ENCODE measurements at places on chromosomes 6 and 20.

DNA sequence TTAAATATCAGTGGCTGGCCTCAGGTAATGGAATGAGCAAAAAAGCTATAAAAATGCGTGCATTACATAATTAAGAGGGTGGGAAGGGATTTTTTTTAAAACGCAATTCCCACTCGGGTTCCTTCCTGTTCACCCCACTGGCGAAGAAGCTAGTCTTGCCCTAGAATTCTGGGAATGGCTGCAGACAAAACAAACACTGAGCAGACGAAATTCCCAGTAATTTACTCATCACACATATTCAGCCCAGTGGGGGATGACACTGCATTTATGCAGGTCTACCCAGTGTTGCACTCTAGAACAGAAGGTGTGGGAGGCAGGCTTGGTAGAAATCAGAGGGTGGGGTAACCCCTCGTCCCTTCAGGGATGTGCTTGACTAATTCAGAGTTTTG is 2695.0 kb upstream of the DEFB115 start:
- no peak for DNase-seq

DNA sequence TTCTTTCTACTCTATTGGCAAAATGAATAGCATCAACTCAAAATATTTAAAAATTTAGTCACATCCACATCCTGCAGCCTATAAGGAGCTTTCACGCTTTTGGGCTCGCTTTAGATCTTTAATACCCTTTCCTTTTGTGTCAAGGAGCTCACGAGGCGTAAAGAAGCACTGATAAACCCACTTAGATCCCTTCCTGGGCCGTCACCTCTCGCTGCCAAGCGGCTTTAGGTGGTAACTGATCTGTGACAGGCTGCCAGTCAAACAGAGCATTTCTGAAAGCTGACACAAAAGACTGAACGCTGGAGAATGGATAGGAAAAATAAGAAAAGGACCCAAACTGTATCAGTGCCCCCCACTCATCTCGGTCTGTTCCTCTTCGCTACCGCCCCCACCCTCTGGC is 385.7 kb upstream of the MMS22L start:
- DNase-seq = peak; percentile 12

GRCh38 chr6:35583893-35584688 is 71.4 kb upstream of the TULP1 start:
- peak; percentile 44 for DNase-seq

DNA sequence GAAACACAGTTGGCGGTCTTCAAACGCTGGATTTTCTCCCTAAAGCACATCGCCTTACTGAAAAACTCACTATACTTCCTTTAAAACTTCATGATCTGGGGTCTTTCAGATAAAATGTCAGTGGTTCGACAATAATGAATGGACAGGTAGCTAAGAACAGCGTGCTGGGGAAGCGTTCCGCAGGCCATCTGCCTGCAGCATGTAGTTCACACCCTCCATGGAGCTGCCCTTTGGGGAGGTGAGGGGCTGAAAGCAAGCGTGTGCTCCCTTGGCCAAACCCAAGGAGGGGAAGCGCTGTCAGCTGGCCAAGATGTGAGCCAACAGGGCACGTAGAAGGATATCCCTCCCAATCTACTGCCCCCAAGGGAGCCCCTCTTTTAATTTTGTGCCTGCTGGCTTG is 20.8 kb downstream of the MYLK4 start:
- no peak for DNase-seq

DNA sequence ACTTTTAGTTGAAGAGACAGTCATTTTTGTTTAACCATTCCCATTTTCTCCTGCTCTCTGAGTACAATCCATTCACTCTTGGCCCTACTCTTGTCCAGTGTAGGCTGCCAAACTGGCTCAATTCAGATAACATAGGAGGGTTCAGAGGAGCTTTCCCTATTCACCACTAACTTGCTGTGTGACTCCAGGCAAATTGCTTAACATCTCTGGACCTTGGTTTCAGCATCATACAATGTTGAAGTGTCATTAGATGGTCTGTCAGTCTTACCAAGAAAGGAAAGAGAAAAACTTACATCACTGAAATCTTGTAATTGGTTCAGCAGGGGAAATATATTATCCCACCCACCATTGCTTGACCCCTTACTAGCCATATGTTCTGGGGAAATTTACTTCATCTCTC is 171.4 kb upstream of the MCHR2 start:
- no peak for DNase-seq

DNA sequence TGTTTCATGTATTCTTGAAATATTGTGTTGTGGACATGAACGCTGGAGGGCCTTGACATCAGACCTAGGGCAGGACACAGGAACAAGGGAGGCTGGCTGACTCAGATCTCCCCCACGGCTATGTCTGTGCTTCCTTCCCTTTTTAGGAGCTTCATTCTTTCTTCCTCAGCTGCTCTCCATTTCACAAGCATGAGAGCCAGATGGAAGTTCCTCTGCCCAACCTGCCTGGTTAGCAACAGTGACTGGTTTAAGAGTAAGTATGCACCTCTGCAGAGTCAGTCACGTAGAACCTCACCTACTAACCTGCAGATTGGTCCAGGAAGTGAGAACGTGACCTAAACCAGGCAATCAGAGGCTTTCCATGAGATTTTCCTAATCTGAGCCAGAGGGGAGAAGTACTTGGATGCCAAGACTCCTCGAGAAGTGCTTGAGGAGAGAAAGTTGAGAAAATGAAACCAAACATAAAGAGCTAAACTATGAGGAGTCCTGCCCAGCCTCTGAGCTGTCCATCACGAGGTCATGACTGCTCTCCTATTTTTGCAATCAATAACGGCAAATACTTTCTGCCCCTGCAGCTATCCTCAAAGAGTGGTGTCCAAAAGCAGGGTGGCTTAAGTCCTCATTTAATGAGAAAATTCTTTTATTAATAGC is 465.2 kb upstream of the CITED2 start:
- DNase-seq = no peak

DNA sequence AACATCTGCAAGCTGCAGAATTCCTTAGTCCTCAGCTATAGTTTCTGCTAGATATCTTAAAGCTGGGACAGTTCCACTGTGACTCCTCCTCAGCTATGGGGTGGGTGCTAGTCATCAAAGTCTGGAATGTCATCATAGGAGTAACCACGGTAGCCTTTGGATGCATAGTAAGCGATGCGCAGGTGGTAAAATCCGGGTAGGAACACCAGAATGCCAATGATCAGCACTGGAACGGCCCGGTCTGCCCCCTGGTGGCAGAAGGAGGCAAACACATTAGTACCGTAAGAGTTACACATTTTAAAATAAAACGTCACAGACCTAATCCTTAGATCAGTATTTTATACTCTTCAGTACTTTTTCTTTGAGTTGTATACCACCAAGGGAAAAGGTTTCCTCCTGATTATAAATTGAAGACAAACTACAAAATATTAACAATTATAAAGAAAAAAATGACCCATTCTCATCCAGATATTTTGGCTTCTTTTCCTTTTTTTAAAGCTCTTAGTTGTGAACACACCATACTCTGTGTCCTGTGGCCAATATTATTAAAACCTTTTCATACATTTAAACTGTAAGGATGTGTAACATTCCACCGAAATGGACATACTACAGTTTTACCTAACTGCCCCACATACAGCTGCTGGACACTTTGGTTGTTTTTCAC is 18.9 kb downstream of the PCNA start:
- peak; percentile 71 for DNase-seq

DNA sequence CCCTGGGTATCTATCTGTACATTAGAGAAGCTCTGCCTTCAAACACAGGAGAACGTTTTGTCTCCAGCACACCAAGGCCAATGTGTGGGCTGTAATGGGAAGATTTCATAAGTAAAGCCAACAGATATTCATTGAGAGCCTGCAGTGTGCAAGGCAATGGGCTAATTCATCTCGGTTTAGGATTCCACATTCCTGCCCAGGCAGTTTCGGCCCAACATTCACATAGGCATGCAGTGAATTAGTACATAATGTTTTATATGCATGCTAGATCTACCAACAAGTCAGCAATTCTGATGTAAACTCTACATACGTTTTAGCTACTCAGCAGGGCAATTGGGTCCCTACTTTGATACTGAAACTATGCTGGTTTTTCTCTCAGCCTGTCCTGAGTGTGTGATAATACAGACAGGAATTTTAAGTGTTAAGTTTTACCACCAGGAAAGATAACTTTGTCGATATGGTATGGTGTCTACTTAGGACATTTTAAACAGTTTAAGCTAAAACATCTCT is 46.9 kb upstream of the NAA20 start:
- DNase-seq = no peak

- DNase-seq = no peak
Observed at GRCh38 chr20:51174536-51174935, 151.6 kb upstream of the KCNG1 start.

- no peak for DNase-seq
Observed at GRCh38 chr20:38060536-38060935, 27.0 kb downstream of the RPRD1B start.

GRCh38 chr6:144113366-144113765 is 18.0 kb upstream of the SF3B5 start:
- no peak for DNase-seq

DNA sequence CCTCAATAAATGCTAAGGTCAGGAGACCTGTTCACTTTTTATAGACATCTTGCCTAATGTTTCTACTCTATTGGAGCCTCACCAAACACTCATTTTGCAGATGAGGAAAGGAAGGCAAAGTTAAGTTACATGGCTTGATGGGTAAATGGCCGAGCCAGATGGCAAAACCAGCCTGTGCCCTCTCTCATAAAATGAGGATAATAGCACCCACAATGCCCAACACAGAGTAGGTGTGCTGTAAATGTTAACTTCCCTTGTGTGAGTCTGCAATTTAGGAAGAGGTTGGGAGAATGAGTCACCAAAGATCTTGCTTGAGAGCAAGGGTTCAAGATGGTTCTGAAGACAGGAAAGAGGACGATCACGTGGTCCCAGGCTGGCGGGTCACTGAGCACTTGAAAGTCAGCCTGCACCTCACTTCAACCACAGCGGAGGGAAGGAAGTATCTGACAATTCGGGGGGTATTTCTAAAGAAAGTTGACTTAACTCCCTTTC is 3.3 kb downstream of the KCNK5 start:
- DNase-seq = no peak

- no peak for DNase-seq
Observed at GRCh38 chr6:117188627-117189201, 76.6 kb upstream of the VGLL2 start.

GRCh38 chr6:150894935-150895552 is 29.5 kb downstream of the MTHFD1L start:
- peak; percentile 30 for DNase-seq

- DNase-seq = no peak
Observed at GRCh38 chr20:889106-889505, 27.0 kb downstream of the ANGPT4 start.

DNA sequence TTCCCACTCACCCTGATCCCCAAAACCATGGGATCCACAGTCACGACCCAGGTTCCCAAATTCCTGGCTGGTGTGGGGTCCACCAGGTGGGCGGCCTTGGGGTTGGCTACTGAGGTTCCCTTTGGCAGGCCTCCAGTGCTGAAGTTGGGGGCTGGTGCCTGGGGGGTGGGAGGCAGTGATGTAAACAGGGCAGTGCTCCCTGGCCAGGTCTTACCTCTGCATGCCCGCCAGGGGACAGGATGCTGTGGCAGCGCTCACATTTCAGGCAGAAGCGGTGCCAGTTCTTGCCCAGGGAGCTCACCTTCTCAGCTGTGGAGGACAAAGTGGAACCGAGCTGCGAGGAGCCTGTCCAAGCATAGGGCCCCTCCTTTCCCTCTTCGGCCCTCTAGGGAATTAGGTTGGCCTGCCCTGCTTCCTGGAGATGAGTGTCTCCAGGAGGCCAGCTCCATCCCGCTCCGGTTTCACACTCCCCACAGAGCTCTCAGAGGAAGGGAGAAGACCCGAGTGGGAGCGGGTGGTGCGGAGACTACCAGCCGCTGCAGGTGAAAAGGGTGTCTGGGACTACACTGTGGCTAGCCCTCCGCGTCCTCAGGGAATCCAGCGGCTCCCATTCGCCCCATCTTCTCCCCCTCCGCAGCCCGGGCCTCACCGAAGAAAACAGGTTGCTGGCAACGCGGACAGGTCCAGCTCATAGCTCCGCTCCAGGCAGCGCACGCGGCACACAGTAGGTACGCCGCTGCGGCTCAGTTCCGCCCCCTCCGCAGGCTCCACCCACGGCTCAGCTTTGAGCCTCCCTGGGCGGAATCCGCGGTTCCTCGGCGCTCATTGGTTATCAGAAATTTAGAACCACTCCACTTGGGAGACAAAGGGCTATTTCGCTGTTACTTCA is at the start of gene CRIP3:
TSS of gene CRIP3 (minus strand) at position 726 of the 889 bp plus-strand sequence. CDS start at position 692, 34 bp downstream.
- peak; percentile 29 for DNase-seq

Measured in GM13977 (cell line).